ENCODE measurements at places on chromosomes 11 and 22.

- DNase-seq = no peak
Observed at GRCh38 chr11:898540-899190, 11.9 kb downstream of the CHID1 start.

DNA sequence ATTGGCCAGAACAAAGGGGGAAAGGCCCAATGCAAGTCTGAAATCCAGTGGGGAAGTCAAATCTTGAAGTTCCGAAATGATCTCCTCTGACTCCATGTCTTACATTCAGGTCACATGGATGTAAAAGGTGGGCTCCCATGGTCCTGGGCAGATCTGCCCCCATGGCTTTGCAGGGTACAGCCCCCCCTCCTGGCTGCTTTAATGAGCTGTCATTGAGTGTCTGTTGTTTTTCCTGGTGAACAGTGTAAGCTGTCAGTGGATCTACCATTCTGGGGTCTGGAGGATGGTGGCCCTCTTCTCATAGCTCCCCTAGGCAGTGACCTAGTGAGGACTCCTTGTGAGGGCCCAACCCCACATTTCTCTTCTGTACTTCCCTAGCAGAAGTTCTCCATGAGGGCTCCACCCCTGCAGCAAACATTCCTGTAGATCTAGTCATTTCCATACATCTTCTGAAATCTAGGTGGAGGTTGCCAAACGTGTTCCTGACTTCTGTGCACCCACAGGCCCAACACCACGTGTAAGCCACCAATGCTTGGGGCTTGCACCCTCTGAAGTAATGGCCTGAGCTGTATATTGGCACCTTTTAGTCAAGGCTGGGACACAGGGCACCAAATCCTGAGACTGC lies 9.3 kb downstream of the CARD18 start:
- no peak for DNase-seq

GRCh38 chr11:113286509-113287497 lies 27.6 kb upstream of the TTC12 start:
- DNase-seq = no peak

DNA sequence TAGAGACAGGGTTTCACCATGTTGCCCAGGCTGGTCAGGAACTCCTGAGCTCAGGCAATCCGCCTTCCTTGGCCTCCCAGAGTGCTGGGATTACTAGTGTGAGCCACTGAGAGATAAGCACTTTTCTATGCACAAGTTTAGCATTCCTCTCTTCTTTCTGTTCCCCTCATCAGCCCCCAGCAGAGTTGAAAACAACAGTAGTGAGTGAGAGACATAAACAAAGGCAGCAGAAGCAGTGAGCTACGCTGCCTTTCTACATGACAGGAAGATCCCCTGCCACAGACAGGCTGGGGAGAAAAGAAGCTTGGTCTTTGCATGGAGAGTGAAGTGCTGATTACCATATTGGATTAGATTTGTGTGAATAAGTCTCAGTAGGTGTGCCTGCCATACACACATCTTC lies 392.0 kb upstream of the KIRREL3 start:
- DNase-seq = no peak

DNA sequence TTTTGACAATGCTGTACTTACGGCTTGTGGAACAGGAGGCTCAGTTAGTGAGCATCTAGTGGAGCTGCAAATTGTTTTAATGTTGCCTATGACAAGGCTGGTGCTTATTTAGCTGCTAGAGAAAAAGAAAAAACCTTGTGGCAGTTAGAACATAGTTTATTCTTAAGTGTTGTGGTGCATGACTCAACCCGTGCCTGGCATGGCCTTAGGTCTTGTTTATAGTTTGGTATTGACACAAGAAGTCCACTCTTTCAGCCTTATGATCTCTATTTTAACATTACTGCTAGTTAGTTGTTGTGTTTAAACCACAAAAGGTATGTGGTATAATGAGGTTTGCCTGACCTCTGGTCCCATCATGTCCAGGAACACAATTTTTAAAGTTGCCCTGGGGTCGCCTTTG lies 744.6 kb downstream of the FAM181B start:
- no peak for DNase-seq

DNA sequence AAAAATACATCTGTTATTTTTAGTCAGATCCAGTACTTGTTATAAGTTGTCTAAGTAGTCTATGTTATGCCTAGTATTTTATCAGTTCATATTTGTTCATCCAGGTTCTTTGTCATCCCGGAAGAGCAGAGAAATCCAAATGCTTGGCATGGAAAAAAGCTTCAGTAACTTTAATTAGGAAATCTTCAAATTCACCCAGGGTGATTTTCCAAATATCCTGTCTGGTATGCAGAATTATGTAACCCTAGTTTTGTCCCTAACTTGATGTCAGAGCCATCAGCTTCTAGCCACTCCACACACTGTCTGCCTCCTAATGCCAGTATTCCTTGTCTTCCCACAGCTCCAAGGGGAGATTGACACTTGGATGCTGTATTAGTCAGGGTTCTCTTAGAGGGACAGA lies 216.2 kb downstream of the ARHGAP42 start:
- DNase-seq = no peak

DNA sequence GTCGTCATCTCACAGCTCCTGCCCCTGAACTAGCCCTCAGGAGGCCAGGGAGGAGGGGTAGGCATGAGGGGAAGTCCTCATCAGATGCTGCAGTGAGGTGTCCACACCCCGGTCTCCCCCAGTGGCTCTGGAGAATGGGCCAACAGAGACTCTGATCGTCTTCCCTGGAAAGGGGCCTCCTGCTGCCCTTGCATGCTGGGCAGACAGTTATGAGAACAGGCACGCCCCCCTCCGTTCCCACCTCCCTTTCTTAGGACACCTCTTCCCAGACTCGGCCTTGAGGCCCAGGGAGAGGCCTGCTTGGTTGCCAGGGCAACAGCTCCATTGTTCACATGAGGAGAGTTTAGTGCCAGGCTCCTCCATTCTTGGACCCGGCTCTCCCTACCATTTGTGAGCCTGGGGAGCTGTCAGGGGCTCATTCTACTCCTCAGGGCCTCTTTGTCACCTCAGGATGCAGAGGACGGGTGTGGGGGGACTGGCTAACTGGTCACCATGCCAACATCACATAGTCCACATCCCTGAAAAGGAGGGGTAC lies 157.7 kb downstream of the TTC17 start:
- DNase-seq = no peak

DNA sequence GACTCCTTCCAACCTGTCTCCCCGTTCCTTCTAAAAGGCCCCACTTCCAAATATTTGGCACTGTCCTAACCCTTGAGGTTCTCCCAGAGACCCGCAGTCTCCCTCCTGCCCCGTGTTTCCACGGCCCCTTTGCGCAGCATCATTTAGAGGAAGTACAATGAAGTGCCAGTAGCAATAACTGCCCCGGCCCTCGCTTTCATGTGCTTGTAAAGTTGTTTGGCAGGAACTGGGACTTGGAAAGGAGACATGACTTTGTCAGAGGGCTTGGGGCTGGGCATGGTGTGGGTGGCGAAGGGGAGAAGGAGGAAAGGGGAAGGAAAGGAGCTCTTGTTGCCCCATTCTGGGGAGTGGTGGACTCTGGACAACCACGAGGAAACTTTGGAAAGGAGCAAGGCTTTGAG lies 2.6 kb downstream of the CD44 start:
- DNase-seq = no peak

- DNase-seq = no peak
Observed at GRCh38 chr22:24894998-24895397, 51.5 kb downstream of the LHFPL7 start.

- no peak for DNase-seq
Observed at GRCh38 chr11:3165916-3166267, 782 bp upstream of the OSBPL5 start.

GRCh38 chr22:35684270-35684700 lies 33.4 kb upstream of the APOL5 start:
- DNase-seq = no peak

GRCh38 chr22:46267431-46268279 lies at the start of gene TTC38:
TSS of gene TTC38 (plus strand) at chr22:46268008. CDS start at chr22:46268040, 32 bp downstream.
- no peak for DNase-seq

DNA sequence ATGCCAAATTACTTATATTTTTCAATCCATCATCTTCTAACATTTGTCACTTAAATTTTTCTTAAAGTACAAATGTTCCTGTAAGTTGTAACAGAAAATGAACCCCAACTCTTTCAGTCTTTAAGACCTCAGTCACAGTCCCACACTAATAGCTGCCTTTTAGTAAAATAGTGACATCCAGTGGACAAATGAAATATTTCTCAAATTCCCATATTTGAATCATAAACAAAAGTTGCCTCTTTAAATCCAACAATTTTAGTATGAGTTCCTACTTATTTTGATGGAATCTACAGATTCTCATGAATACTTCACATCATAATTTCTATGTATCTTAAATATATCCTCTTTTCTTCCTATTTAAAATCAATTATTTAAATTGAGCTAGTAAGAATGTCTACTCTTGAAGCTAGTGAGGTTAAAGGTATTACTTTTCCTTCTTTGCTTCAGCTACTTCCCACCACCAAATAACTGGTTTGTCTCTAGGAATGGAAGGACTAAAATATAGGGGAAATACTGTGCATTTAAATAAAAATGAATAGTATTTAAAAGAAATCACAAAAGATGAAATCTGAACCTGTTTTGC lies 9.2 kb downstream of the LIN7C start:
- no peak for DNase-seq
